K562 (cell line): ENCODE measurements at places on chromosomes 2 and 18. TPM values are rescaled to one million over a fixed set of nuclear protein-coding genes. Genes with fewer than 3 reads are reported as not detected.

GRCh38 chr18:13577091-13577697, 149.2 kb downstream of the FAM210A start:
- DNase-seq, result no peak

PLEK gene
- 0.33 and 0.56 TPM in 2 replicates for total RNA-seq

KCNG2 gene
- total RNA-seq, result not detected in 2 replicates

ASXL3 gene
- total RNA-seq, result not detected in 2 replicates

DNA sequence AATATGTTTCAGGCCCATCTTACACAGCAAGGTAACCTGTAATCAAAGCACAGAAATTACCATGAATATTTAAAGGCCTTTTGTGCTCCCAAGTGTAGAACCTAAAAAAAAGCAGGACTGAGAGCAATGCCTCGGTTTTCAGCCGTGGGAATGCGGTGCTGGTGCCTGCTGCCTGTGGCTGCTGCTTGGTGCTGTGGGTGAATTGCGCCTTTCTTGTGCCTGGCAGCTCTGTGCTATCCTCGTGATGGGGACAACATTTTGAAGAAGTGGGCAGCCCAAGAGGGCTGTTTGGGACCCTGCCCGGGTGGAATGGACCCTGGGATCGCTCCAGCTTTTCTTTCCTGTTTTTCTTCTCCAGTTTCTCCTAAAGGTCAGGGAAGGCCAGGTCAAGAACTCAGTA, 91.2 kb downstream of the ASAP2 start:
- no peak for DNase-seq
